ENCODE measurements at places on chromosomes 5 and 9.

GRCh38 chr5:105751908-105752307 lies 1918.8 kb downstream of the EFNA5 start:
- DNase-seq = no peak

- no peak for DNase-seq
These were observed 39.1 kb downstream of the COL23A1 start for GRCh38 chr5:178551059-178551458.

DNA sequence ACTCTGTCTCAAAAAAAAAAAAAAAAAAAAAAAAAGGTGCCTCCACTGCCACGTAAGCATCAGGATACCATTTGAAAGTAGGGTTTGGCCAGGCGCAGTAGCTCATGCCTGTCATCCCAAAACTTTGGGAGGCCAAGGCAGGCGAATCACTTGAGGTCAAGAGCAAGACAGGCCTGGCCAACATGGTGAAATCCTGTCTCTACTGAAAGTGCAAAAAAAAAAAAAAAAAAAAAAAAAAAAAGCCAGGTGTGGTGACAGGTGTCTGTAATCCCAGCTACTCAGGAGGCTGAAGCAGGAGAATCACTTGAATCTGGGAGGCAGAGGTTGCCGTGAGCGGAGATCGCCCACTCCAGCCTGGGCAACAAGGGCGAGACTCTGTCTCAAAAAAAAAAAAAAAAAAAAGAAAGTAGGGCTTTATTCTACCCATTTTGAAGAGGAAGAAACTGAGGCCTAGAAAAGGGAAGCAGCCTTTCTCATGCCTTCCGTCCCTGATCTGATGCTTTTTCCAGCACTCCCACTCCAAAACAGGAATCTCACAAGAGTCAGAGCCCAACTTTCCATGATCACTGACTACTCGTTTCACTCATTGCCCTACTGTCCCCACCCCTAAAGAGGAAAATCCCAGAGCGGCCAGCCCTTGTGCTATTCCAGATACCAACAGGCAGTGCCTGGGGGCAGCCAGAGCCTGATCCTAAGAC lies 16.3 kb upstream of the CCIN start:
- DNase-seq = no peak

DNA sequence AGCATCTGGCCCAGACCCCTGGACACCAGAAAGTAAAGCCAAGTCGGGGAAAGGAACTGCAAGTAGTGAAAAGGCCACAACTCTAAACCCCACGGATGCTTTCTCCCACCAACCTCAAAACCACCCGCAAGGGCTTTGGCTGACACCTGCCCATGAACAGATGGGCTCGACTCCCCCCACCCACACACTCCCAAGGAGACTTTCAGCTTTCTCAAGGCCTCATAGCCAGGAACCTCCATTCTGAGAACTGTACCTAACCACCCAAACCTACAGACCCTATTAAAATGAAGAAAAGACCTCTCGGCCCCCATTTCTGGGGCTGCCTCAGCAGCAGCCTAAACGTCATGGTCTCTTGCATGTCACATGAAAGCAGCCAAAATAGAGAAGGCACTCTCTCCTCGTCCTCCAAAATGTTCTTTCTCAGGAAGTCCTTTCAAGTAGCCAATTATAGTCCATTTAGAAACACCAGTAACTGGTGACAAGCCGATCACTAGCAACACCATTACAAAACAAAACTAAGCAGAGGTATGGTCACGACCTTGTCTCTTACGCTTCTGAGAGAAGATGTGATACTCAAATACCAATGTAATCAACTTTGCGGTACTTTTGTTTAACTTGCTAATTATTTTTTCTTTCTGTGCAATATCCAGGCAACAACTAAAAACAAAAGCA lies 2.9 kb downstream of the B4GALT1 start:
- DNase-seq = no peak

- DNase-seq = no peak
These were observed 48.9 kb downstream of the CFAP90 start for GRCh38 chr5:7801891-7802614.

DNA sequence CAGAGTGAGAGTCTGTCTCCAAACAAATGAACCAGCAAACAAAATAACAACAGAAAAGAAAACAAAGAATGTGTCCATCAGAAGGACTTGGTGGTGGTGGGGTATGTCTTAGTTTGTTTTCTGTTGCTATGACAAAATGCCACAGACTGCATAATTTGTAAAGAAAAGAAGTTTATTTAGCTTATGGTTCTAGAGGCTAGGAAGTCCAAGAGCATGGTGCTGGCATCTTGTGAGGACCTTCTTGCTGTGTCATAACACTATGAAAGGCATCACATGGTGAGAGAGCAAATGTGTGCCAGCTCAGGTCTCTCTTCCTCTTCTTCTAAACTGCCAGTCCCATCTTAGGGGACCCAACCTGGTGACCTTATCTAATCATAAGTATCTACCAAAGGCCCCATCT lies 10.5 kb downstream of the NPR3 start:
- DNase-seq = no peak

GRCh38 chr5:72187388-72188075 lies 80.3 kb downstream of the MAP1B start:
- DNase-seq = no peak

DNA sequence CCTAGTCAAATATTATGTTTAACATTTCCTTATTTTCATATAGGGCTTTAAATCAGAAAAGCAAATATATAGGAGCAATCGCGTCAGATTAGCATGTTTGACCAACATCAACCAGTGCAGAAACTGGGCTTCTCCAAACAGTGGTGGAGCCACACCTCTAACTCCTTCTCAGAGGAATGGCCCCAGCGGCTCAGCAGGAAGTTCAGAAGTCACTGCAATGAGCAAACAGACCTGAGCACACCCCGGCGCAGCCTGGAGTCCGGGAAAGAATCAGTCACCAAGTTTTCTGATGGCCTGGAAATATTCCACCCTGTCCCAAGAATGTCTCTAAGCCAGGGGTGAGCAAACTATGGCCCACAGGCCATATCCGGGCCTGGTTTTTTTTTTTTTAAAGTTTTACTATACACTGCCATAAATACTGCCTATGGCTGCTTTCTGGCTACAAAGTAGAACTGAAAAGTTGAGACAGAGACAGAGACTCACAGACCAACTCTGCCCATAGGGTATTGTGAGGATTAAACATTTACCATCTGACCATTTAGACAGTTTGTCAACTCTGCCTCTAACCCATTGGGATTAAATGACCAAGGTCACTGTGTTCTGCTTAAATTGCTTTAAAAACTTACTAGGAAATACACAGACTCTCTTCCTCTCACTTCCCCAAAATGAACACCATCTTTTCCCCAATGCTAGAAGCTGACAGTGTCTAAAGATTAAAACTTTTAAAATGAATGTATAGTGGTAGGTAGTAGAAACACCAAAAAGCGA lies 5.4 kb downstream of the GOLM1 start:
- no peak for DNase-seq

- DNase-seq = no peak
These were observed 318.4 kb downstream of the MAN2A1 start for GRCh38 chr5:110008131-110008530.

- no peak for DNase-seq
These were observed 49.8 kb downstream of the AK8 start for GRCh38 chr9:132828201-132828770.

DNA sequence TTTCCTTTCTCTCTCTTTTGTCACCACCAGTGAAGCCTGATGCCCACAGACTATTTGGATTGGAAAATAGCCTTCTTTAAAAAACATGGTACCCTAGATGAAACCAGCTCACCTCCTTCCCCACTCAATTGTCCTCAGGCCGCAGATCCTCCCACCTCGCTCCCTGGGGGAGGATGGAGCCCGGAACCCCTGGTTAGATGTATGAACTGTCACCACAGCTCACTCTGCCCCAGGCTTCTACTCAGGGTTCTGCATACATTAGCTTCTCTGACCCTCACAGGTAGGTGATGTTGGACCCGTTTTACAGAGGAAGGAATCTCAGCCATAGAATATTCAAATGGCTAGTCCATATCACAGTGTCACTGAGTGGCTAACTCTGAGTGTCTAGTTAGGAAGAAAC lies 1.8 kb downstream of the MAMDC2 start:
- no peak for DNase-seq

DNA sequence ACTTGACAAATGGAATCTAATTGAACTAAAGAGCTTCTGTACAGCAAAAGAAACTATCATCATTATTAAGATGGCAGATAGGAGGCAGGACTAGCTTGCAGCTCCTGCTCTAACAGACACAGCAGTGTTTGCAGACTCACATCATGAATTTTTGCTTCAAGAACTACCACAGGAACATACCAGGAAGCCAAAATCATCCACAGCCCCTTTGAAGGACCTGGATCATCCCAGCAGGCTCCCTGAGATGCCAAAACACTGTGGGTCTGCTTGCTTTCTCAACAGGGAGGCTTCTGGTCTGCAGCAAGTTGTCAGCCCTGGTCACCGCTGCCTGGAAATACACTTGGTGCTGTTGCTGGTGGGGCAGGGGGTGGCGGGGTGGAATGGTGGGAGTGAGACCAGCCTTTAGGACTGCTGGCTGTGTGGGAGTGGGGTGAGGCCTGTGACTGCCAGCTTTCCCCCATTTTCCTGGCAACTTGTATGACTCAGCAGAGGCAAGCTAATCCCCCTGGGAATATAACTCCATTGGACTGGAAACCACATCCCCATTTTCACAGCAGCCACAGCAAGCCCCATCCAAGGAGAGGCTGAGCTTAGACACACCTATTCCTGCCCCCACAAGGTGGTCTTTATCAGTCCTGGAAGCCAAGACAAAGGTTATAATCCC lies 533.8 kb upstream of the CYLC2 start:
- no peak for DNase-seq

- DNase-seq = no peak
These were observed 82.9 kb downstream of the MEF2C start for GRCh38 chr5:88799938-88800535.

- DNase-seq = no peak
These were observed 611.8 kb downstream of the BNC2 start for GRCh38 chr9:16258708-16259107.

DNA sequence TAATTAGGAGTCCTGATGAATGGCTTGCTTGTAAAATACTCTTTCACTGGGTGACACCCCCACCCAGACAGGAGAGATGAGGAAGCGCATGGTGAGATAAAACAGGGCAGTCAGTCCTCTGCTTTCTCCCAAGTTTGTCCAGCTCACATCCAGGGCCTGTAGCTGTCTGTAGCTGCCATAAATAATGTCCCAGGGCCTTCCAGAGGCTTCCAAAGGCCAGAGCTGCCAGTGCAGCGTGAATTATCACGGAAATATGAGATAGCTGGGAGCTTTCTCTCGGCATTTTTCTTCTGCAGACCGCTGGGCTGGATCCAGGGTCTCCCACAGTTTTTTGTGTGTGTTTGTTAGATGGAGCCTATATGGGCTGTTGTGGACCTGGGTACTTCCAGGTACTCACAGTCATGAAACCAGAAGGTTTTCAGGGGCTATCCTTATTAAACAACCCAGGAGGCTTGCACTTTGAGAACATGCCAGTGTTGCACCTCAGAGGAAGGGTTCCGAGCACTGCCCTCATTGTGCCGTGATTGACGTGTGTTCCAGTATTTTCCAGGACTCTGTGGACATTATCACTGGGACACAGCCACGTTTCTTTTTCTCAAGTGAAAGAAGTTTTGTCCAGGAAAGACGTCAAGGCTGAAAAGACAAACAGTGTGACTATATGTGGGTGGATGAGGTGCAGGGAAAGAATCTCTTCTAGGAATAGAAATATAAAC lies 117.5 kb downstream of the FGF1 start:
- DNase-seq = no peak

- DNase-seq = no peak
These were observed 141.8 kb downstream of the FAM174A start for GRCh38 chr5:100676817-100677631.

GRCh38 chr9:134381671-134382516 lies 55.6 kb downstream of the RXRA start:
- DNase-seq = peak; percentile 38

DNA sequence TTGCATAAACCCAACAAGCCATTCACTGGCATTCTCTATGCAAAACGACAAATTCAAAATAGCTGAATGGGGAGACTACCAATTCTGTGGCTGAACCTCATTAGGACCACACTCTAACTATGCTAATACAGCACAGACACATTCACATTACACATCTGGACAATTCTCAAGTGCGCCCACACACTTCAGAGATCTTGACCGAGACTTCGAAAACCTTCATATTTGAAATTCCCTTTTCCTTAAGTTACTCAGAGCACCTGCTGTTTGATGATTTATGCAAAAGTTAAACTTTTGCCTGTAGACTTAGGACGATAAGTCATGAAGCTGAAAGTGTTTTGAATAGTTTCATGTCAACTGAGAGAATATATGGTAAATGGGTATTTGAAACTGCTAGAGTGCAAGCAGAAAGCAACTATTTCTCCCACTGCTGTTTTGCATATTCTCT lies 111.9 kb downstream of the FBN2 start:
- no peak for DNase-seq

DNA sequence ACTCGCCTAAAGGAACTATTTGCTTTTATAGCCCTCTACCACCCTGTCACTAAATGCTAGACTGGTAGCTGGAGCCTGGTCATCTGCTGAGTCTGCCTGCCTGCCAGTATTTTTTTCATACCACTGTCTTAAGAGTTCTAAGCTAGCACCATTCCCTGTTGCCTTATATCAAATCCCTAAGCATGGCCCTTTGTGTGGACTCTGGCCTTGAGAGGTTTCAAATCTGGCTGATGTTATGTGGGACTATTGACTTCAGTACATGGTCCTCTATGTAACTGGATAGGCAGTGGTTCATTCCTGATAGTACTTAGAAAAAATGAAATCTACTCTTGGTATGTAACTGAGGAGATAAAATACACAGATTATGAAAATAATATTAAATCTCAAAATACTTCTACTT lies 103.5 kb downstream of the PLCXD3 start:
- no peak for DNase-seq

DNA sequence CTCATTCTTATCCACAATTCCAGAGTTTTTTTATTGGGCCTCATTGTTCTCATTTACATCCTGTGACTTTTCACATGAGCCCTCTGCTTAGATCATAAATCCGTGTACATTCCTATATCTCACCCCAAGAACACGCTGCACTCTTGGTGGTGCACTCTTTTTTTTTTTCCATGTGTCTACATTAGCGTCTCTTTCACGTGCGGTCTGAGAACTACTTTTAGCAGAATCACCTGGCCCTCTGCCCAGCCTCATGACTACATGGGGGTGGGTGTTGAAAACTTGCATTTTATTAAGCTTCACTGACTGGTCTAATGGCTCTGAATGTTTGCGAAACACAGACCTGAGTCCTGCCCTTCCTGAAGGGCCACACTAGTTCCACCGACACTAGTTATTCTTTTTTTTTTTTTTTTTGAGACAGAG lies 18.6 kb downstream of the C9orf57 start:
- no peak for DNase-seq

DNA sequence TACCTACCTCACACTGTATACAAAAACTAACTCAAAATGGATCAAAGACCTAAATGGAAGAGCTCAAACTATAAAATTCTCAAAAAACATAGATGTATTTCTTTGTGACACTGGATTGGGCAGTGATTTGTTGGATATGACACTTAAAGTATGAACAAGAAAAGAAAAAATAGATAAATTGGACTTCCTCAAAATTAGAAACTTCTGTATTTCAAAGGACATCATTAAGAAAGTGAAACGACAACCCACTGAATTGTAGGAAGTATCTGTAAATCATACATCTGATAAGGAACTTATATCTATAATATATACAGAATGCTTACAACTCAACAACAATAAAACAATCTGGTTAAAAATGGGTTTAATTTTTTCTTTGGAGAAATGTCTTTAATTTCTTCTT lies 96.7 kb downstream of the NRG2 start:
- DNase-seq = no peak

All from T-helper 1 cell (primary cell).